ENCODE measurements at places on chromosomes 2 and 18. TPM values are rescaled to one million over a fixed set of nuclear protein-coding genes. Genes with fewer than 3 reads are reported as not detected.

CDH20 gene
- 1.1 TPM for total RNA-seq

SNRNP200 gene
- 66.6 TPM for total RNA-seq

GRCh38 chr2:7437141-7437540 is 519.9 kb downstream of the RNF144A start:
- no peak for DNase-seq

PSMG2 gene
- 46.8 TPM for total RNA-seq

IL36B gene
- total RNA-seq = not detected

DNA sequence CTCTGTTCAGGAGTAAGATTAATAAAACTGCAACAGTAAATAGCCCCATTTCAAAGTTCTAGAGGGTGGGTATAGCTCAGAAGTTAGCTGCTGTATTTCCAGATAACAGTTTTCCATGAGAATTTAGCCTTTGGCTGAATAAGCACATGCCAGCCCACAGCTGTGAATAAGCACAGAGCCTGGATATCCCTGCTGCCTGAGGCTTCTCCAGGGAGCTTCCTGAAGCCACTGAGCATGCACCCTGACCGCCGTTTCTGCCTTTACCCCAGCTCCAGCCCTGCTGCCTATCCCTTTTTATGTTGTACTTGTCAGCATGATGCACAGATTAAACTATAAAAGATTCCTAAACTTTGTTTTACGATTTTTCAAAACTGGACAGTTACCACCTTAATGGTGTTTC is 85.3 kb downstream of the FEZ2 start:
- no peak for DNase-seq

DNA sequence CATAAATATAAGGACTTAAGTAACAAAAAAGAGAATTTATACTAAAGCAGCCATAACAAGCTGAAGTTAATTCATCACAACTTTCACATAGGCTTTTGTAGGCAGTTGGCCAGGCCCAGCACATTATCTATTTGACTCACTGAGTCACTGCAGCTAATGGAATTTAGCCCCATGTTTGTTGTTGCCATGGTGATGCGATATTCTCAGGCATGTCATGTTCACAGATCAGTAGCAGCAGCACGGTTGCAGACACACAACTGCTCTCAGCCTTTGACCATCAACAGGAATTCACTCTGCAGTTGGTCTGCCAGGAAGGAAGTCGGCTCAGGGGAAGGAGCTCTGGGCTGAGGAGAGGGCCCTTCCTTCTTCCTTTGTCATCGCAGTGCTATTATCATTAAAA is 639.8 kb downstream of the TMEM182 start:
- peak; percentile 80 for DNase-seq

- peak; percentile 10 for DNase-seq
Measured at GRCh38 chr2:108911807-108912628, 77.0 kb downstream of the EDAR start.

DNA sequence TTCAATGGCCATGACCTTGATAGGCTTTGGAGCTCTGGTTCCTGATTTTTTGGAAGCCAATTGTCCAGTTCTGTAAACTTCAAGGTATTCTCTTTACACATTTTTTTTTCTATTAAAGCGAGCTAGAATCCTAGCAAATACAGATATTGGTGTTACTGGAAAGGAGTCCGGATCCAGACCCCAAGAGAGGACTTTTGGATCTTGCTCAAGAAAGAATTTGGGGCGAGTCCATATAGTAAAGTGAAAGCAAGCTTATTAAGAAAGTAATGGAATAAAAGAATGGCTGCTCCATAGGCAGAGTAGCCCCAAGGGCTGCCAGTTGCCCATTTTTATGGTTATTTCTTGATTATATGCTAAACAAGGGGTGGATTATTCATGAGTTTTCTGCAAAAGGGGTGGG is 45.1 kb downstream of the CD8B2 start:
- no peak for DNase-seq

GPR35 gene
- total RNA-seq = 1.1 TPM

DNA sequence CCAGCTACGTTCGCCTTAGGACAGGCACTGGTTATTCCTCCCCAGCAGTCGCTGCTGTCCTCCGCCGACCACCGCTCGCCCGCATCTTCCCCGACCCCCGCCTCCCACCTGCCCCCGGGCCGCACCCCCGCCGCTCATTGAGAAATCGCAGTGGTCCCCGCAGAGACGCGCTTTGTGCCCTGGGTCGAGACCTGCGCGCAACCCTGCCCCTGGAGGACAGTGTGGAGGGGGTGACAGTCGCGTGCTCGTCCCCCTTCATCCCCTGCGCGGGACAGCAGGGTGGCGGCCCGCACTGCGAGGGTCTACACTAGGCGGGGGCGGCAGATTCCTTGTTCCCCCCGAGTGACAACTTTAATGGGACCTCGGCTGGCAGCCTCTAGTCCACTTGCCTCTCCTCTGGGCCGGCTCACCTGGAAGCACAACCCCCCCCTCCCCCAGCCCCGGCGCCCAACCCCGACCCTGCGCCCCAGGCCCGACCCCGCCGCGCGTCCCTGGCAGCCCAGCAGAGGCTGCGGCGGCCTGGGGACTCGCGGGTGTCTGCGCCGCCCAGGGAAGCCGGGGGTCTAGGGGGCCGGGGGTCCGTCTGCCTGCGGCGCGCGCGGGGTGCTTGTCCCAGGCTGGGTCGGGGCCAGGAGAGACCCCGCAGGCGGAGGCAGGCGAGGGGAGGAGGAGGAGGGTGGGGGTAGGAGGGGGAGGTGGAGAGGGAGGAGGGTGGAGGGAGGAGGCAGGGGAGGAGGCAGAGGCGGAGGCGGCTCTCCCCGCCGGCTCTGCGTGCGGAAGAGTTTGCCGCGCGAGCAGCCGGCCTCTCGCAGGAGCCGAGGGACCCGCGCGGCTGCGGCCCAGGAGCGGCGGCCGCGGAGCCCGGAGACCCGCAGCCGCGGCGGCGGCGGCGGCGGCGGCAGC is at the start of gene NPAS2:
Gene NPAS2 (plus strand): TSS at position 770 of the 903 bp plus-strand sequence. CDS start 84,616 bp downstream, outside the sequence.
- DNase-seq = peak; percentile 66

TMEM17 gene
- 1.8 TPM for total RNA-seq

GRCh38 chr2:121501031-121501430 is 29.6 kb upstream of the RNU4ATAC start:
- DNase-seq = no peak

DNA sequence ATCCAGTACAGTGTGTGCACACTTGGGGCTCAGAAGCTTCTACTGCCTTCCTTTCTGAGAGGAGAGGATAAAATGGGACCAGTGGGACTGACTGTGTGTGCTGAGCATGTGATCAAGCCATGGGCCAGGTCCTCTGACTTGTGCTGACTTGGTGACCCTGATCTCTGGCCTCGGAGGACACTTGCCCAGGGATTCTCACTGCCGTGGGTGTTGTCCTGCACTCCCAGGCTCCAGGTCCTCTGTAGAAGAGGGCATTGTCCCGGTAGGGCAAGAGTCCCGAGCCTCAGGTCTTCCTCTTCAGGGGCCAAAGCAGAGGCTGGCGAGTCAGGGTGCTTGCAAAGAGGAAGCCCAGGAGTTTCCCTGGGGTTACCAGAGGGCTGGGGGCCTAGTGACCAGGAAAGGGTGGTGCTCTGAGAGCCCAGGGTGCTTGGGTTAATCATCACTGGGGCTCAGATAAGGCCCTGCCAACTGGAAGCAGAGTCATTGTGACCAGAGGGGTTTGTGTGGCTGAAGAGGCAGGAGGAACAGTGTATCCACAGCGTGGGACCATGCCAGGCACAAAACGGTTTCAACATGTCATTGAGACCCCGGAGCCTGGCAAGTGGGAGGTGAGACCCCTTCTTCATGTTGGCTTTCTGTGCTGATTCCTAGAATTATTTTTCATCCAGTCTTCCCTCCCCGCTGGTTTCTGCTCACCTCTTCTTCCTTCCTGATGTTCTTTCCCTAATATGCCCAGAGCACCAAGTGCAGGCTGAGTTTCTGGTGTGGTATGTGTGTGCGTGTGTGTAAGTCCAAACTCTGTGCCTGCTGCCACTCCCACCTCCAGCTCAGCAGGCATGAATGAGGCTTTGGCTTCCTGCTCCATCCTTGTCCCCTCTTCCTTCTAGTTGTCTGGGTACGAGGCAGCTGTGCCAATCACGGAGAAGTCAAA is at the start of gene GCKR:
Gene GCKR (plus strand): TSS at position 483 of the 931 bp plus-strand sequence. CDS start 66 bp downstream, at position 549.
- no peak for DNase-seq

CTAGE1 gene
- not detected for total RNA-seq

TUBA3E gene
- total RNA-seq = not detected

- no peak for DNase-seq
Measured at GRCh38 chr2:237480988-237481525, 6.0 kb upstream of the MLPH start.

DNA sequence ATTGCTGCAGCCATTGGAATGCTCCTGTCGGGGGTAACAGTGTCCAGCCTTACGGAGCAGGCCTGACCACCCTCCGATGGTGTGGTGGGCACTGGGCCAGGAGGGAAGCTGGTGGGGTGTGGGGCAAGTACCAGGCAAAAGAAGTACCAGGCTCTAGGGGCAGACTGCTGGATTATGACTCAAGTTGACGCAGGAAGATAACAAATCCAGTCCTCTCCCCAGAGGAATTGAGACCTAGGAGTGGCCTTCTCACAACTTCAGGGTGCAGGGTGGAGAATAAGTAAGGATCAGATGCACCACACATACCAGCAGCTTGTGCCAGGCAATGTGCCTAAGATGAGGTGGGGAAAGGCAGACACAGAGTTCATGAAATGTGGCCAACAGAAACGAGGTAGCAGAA is 37.9 kb downstream of the SEMA4F start:
- no peak for DNase-seq

DNA sequence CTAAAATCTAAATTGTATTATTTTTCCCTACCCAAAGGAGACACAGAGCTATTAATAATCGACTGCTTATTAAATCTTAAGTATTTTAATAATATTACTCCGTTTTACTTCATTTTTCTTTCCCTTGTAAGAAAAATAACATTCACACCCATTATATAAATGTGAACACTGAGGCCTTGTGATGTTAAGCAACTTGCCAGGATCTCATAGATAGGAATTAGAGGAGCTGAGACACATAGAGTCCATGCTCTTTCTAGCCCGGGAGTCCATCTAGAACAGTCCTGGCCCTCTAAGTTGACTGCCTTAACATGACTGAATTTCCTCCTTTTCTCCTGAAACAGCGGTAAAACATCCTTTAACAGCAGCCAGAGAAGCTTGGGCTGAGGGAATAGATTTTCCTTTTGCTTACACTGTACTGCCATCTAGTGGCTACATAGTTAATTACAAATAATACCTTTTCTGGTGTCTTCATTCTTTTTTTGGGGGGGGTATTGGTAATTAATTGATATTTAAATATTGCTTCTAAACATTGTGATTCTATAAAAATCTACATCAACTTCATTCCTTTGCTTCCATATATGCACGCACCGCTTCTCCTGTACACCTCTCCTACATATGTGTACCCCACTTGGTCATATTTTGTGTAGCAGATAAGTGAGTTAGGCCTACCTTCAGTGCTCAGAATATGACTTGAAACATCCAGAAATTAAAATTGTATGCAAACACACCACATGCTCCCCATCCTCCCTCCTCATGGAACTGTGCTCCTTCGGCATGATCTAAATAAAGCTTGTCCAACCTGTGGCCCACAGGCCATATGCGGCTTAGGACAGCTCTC is 125.8 kb upstream of the HNMT start:
- peak; percentile 79 for DNase-seq

ERFE gene
- 14.1 TPM for total RNA-seq

GRCh38 chr2:20067992-20068584 is 16.7 kb upstream of the LAPTM4A start:
- DNase-seq = no peak
